Left kidney (tissue), 8 donors: ENCODE measurements at places on chromosomes 1 and 21. TPM values are rescaled to one million over a fixed set of nuclear protein-coding genes. Genes with fewer than 3 reads are reported as not detected.

DNA sequence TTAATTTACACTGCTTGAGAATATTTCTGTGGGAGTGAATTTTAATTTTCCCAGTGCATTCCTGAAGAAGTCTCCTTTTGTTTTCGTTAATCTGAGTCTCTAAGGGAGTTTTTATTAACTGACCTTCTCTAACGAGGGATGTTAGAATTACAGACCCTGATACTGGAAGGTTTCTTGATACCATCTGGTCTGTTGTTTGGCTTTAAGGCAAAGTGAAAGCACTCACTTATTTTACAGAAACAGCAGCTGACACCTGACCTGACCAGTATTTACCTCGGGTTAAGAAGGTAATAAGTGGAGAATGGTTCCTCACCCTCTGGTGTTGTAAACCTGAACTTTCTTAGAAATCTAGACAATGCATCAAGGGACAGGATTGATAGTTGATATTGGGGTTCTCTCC lies 12.4 kb downstream of the CDC14A start:
- DNase-seq, result peak; percentile 22

DNA sequence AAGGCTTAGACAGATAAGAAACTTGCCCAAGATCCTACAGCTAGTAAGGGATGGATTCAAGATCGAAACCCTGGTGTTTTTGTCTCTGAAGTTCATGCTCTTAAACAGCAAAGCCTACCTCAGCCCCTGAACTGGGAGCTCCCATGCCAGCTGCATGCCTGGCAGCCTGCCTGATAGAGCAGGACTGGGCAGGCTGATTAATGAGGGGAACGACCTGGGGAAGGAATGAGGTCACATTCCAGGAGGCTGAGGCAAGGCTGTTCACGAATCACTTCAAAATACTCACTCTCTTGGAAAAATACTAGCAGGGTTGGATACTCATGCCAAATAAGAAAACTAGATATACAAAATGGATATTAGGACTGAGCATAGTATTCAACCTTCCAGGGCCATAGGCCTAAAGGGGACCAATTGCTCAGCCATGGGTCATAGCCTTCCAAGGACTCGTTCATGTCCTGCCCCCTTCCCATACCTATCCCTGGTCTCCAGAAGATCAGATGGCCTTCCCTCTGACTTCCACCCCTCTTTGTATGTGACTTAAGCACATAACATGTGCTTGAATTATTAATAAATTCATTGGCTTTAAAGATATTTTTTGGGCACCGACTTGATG lies 15.6 kb upstream of the TACSTD2 start:
- peak; percentile 76 for DNase-seq

GRCh38 chr1:28538286-28538685 lies 14.6 kb upstream of the TRNAU1AP start:
- DNase-seq, result no peak

- peak; percentile 77 for DNase-seq
These were observed 319.5 kb upstream of the USP24 start for GRCh38 chr1:55534565-55535121.

DNA sequence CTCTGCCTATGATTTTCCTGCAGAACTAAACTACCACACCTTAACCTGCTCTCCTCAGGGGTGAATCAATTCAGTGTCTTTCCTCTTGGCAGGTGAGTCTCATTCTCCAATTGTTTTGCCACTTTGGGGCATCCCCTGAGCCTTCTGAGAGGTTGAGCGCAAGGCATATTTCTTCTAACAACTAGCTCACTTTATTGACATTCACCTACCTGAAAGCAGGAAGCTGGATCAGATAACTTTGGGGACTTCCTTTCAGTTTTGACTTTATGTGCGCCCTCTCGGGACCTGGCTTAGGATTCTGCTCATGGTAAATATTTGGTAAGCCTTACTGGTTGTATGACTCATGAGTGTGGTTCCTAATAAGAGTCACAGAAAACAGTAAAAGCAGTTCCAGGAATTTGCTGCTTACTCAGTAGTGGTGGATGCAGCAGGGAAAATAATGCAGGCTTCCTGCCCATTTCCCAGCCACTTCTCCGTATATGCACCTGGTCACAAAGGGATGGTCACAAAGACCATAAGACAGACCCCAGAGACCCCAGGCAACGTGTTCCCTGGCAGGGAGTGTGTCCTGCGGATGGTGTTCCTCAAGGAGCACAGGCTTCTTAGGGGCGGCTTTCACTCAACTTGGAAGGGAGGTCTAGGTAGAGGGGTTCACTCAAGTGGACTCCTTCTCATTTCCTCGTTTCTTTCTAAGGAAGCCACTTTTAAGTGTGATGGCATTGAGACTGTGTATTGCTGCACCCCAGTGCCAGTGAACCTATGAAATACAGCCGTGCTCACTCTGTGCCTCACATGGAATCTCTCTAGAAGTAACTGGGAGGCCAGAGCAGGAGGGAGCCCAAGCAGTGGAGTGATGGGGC lies 22.0 kb upstream of the BATF3 start:
- no peak for DNase-seq

GRCh38 chr1:235612761-235613160 lies 36.8 kb downstream of the GNG4 start:
- no peak for DNase-seq

- DNase-seq, result no peak
These were observed 202.5 kb downstream of the C1orf94 start for GRCh38 chr1:34378968-34379856.

DNA sequence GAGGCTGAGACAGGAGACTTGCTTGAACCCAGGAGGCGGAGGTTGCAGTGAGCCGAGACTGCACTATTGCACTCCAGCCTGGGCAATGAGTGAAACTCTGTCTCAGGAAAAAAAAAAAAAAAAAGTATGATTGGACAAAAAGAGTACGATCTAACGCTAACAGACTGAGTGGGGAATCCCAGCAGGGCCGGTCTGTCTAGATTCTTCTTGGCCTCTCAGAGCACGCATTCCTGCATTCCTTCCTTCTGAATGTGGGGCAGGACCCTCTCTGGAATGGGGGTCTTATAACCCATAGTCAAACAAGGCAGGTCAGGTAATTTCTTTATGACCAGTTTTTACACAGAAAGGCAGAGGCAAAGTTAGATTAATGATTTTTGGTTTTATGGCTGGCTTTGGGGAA lies 92.0 kb upstream of the PPM1J start:
- DNase-seq, result no peak

DNA sequence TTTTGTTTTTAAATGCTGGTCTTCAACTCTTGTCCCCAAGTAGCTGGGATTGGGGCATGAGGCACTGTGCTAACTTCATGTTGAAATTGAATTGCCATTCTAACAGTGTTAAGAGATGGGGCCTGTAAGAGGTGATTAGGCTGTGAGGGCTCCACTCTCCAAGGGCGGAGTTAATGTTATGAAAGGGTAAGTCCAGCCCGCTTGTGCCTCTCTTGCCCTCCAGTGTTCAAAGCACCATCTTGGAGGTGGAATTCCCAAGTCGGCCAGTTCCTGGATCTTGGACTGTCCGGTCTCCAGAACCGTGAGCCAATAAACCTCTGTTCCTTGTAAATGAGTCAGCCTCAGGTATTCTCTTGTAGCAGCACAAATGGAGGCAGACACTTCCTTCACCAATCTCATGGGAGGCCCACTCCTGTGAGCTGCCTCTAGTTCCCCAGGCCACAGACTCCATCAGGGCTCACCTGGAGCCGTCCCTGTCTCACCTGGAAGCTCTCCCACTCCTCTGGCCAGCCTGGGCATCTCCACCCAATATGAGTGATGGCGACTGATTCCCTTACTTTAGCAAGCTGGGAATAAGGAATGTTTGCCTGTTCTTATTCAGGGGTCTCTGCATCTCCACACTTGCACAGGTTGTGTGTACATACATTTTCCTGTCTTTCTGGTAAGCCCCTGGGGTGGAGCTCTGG lies 15.5 kb downstream of the IBA57 start:
- DNase-seq, result no peak

DNA sequence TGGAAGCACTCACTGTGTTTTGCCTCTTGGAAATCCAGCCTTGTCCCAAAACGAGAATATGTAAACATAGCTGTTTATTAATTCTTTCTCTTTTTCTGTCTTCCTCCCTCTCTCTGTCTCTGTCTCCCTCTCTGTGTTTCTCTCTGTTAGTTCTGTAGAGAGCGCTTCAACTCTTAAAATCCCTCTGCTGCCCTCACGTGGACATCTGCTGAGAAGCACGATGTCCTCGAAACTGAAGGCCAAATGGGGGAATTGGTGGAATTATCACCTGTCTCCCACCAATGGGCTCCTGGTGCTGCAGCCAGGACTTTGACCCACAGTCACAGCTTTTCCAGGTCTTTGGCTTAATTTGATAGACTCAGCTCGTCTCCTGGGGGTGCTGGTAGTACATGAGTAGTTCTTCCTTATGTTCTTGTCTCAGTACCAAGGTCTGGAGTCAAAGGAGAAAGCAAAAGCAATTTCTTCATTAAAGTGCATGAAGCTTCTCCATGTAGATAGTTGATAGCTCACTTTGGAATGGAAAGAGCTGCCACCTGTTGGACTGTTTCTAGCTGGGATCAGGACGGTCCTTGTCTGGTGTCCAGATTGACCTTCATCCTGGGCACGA lies 5.5 kb upstream of the GBP6 start:
- peak; percentile 71 for DNase-seq

DNA sequence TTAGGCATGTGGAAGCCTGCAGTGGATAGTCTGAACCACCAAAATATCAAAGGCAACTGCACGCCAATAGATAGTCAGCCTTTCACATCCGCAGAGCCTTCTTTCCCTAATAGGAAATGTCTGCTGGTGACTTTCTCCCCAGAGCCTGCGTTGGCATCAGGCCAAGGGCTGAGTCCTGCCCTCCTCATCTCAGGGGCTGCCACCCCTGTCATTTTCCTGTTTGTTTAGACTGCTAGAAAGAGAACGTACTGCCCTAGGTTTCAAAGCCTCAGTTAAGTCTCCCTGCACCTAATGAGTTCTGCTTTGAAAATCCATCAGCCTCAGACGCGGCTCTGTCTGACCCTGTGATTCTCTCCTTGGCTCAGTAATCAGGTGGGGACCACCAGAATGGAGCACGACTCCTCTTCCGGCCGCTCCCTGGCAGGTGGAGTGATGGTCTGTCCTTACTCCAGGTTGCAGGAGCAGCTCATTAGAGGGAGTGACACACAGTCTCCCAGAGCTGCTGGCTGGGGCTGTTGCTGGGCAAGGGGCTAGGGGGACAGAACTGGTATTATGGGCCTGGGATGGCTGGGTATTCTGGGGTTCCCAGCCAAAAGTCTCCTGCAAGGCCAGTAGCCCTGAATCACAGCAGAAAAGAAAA lies 27.3 kb downstream of the STUM start:
- no peak for DNase-seq

GRCh38 chr1:66511118-66511517 lies 22.8 kb upstream of the SGIP1 start:
- DNase-seq, result no peak

DNA sequence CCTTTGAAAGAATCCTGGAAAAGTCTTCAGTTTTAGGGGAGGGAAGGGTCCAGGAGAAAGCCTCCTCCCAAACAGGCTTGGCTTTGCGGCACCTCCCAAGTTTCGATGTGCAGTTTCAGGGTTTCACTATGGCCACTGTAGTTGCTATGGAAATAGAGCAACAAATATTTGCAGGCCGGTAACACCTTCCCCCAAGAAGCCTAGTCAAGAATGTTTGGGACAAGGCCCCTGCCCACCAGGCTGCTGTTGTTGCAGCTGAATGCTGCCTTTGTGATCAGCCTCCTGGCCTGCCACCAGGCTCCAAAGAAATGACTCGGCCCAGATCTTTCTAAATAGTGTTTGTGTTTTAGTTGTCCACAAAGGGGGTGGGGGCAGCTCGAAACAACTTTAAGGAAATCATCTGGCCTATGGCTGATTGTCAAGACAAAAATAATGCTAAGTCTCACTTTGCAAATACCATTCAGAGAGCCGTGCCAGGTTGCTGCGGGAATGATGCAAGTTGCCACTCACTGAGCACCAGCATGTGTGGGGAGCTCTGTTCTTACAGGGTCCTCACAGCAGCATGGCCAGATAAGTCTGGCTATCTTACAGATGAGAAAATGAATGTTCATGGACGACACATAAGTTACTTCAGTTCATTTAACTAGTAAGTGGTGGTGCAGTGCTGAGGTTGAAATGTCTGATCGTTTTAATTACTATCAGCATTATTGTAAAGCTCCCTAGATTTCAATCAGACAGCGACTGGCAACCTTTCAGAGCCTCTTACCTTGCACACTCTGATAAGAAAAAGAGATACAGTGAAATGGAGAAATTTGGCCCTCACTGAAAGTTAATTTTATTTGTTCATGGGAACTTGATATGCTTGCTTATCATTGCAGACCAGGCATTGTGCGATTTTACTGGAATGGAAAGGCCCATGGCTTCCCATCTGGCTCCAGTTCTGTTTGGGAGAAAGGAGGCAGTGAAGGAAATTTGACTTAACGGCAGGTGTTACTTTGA lies 91.2 kb upstream of the JUN start:
- DNase-seq, result no peak

- no peak for DNase-seq
These were observed 32.7 kb downstream of the HSD17B7 start for GRCh38 chr1:162823231-162823630.

DNA sequence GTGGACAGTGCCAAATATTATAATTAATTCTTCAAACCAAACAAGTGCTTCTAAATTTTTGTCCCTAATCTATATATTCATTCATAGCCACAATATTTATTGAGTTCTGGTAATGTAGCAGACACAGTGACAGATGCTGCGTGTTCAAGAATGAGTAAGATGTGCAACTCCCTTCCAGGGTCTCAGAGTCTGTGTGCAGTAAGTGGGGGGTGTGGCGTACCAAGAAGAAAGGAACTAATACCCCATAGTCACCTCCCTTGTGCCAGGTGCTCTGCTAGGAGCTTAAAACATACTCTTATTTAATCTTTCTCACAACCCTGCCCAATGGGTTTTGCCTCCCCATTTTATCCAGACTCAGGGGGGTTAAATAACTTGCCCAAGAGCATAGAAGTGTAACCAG lies 358.7 kb downstream of the BARHL2 start:
- no peak for DNase-seq

DNA sequence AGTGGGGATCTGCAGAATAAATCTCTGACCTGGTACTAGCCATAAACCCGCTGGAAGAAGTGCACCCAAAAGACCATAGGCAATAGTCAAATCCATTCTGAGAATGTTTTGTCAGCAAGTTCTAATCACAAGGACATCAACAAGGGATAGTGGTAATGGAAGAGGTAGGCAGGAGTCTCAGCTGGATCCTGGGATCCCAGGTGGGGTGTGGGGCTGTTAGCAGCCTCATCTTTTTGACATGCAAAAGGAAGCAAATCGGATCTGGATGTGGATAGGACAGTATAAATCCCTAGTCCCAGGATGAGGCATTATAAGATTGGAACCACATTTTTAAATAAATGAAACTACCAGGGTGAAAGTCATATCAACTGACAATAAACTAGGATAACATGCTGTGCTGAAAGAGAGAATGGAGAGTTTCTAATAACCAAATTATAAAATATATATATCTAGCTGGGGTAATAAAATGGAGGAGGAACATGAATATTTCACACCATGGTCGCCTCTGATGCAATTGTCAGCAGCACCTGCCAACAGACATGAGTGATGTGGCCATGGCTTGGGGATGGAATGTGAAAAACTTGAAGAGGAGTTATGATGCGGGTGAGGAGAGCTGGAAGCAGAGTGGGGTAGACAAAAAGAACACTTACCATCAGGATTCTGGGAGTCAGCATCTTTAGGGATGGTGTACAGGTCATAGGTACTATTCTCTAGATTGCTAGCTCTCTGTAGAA lies 23.7 kb upstream of the PEX19 start:
- no peak for DNase-seq

Gene UQCRH
- 377 TPM for polyA plus RNA-seq

Gene FAM20B
- polyA plus RNA-seq, result 47.5 TPM

Gene TRIM46
- polyA plus RNA-seq, result 4.4 TPM

Gene RNU1-4
- 1.9 TPM for polyA plus RNA-seq

Gene PTPN22
- polyA plus RNA-seq, result 0.57 TPM

Gene TFF1
- polyA plus RNA-seq, result not detected

Gene GBP4
- polyA plus RNA-seq, result 9.7 TPM
